ENCODE measurements at places on chromosomes 3 and 15.

DNA sequence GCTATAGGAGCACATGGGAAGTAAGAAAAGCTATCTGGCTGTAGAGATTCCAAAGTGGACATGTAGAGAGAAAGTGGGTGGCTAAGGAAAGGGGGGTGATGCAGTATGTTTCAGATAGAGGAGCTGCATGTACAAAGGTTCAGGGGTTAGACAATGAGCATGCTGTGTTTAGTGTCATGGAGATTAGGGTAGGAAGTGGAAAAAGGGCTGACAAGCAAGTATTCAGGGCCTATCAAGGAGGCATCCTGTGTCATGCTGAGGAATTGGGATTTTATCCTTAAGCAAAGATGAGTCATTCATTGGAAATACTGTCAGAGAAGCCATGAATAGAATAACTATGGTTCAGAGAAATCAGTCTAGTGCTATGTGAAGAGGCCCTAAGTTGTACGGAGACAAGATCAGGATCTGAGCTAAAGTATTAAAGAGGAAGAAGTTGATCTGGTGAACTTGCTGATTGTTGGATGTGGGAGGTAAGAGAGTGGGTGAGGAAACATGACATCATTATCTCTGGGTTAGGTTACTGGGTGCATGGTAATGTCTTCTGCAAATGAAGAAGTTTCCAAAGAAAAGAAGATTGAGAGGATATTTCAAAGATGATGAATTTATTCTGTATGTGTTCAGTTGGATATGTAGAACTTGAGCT is 176.7 kb upstream of the GOLIM4 start:
- DNase-seq, result peak; percentile 12

GRCh38 chr3:73709712-73710111 is 85.0 kb upstream of the PDZRN3 start:
- DNase-seq, result no peak

DNA sequence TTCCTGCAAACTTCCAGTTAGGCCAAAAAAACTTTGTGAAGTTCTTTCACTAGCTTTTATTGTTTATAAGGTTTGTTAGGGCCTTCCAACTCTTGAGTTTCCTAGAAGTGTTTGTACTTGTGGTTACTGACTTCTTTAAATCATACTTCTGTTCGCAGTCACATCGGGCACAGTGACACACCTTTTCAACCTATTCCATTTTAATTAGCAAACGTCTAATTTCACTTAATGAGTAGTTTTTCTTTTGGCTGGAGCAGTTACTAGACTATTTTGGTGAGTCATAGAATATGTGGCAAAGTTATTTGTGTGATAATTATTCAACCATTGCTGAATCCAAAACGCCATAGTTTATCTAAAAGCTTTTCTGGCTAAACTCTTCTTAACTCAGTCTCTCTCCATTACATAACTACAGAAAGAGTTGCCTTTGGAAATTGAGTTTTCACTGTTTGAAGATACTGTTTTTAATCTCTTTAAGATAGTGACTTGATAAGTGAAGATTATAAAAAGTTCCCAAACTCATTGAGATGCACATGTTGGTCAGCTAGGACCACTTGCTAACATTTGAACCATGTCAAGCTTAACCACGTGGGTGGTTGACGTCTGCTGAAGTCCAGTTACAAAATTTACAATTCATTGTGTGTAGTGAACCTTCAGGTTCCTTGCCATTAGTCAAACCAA is 21.5 kb downstream of the CNOT10 start:
- DNase-seq, result no peak

DNA sequence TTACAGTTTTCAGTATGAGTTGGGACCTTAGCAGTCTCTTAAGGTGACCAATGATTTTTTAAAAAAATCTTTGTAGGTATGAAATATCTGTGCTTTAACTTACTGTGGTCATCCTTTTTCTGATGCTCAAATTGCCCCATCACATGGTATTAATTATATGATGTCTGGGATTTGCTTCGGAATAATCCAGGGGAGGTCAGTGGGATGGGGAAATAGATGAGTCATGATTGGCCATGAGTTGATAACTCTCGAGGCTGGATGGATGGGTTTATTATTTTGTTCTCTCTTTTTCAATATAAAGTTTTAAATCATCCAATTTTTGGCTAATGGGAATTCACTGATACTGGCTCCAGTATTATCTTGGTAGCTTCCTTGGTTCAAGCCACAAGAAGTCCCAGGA is 370.3 kb upstream of the TPM1 start:
- no peak for DNase-seq

DNA sequence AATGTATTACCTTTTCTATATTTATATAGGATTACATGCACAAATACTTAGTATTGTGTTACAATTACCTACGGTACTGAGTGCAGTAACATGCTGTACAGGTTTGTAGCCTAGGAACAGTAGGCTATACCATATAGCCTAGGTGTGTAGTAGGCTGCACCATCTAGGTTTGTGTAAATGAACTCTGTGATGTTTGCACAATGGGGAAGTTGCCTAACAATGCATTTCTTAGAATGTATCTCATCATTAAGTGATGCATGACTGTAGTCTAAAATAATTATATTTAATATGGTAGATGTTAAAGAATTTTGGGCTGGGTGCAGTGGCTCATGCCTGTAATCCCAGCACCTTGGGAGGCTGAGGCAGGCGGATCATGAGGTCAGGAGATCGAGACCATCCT is 281.0 kb downstream of the KLF13 start:
- no peak for DNase-seq

Data from neuronal stem cell (in vitro differentiated cells).